GM19239 (cell line): ENCODE measurements at places on chromosomes 12 and 14.

GRCh38 chr12:111074965-111075364, 154.6 kb upstream of the MYL2 start:
- no peak for DNase-seq

DNA sequence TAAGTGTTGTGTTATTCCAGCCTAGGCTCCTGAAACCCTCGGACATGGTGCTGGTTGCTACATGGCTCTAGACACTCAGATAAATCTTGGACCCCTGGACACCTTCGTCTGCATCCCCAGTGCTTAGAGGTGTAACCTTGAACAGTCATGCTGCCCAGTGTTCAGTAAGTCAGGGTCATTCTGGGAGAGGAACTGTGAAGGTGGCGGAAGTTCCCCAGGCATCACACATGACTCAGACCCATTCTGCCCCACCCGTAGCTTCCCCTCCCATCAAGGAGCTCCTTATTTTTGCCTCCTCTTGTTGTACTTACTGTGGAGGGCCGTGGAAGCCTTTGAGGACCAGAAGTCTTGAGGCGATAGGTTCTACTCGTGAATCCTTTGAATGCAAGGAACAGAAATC, 18.1 kb upstream of the SSPN start:
- DNase-seq: no peak

DNA sequence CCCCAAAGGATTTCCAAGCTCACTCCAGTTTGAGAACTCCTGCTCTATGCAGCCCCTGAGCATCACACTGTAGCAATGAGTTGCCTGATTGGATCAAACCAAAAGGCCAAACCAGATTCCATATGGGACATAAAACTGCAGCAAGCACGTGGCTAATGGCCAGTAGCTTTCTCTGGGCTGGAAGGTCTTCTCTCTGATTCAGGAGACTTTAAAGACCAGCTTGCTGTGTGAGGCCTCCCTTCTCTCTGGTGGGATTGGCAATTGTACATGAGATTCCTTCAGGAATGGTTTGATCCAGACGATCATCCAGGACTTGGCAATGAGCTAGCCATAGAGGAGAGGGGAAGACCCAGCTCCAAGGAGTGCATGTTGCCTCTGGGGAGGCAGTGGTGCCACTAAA, 50.2 kb downstream of the WSCD2 start:
- DNase-seq: no peak

DNA sequence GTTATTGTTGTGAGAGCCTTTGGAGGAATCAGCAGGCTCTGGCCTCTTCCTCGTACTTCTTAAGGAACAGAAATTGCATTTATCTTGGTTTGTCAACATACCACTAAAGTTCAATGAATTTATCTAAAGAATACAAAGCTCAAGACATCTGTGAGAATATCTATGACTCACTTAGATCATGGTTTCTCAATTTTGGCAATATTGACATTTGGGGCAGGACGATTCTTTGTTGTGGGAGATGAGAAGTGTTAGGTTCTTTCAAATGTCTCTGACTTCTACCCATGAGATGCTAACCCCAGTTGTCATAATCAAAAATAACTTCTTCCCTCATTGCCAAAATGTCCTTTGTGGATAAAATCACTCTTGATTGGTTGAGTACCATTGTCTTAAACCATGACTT, 1190.3 kb downstream of the GALC start:
- DNase-seq: no peak

DNA sequence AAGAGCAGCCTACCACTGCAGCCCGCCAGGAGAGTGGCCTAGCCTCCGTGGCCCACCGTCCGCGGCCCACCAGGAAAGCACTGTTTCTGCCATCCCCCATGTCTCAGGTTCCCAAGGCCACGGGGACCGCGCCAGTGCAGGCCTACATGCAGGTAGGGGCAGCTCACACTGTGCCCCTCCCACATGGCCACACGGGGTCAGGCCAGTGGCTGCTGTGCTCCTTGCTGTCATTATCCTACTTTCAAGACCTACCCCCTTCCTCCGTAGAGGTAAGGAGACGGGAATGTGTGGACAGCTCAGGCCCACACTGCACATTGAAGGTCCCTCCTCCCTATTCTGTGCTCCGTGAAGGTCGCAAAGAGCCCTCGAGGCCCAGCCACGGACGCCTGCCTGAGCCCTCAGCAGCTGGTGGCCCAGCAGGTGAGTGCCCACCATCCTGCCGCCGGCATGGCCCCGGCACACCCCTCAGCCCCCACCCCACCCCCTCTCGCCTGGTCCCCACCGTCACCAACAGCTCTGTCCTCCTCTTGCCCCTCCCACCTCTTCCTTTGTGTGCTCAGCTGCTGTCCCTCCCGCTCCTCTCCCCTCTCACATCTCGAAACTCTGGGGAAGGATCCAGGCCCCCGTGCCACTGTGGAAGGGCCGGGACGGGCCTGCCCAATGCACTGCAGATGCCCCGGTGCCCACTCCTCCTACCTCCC, 10.0 kb downstream of the DDX51 start:
- DNase-seq: no peak

DNA sequence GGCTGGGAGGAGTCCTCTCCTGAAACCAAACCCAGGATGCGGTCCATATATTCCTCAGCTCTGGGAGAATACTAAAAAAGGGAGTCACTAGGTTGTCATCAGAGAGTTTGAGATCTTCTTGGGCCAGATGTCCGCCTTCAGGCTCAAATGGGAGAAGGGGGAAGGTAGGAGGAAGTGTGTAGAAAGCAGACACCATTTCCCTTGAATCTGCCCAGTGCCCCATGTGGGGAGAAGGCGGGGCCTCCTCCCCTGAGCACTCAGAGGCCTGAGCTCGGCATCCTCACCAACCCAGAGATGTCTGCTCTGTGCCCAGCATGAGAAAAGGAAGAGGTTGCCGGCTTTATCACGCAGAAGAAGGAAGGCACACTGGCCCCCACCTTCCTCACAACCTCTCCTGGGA, 37.3 kb downstream of the LTBP2 start:
- DNase-seq: no peak

DNA sequence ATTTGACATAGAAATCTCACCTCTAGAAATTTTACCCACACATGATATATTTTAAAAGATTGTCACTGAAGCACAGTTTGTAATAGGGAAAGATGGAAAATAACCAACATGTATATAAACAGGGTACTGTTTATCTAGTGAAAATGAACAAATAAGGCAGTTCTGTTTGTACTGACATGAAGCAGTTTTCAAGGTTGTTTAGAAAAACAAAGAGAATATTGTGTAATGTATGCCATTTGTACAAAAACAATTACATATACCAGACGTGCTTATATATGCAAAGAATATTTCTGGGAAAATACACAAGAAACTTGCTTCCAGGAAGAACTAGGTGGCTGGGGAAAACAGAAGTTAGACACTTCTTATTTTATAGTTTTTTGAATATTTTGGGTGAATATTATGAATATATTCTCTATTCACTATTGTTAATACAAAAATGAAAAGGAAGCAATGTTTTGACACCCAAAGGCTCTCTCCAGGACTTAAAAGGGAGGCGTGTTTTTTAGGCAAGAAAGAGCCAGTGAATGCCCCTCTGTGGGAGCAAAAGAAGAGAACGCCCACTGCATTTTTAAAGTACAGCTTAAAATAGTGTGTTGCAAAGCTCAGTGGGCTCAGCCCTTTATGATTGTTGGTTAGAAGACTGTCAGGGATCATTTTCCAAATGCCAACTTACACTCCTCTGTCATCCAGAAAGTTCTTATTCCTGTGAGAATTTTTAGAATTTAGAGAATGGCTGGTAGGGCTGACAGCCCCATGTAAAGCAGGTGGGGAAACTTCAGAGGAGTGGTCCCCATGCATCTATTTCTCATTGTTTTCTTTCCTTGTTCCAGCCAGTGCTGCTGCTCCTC, 59.6 kb upstream of the FERMT2 start:
- DNase-seq: no peak

DNA sequence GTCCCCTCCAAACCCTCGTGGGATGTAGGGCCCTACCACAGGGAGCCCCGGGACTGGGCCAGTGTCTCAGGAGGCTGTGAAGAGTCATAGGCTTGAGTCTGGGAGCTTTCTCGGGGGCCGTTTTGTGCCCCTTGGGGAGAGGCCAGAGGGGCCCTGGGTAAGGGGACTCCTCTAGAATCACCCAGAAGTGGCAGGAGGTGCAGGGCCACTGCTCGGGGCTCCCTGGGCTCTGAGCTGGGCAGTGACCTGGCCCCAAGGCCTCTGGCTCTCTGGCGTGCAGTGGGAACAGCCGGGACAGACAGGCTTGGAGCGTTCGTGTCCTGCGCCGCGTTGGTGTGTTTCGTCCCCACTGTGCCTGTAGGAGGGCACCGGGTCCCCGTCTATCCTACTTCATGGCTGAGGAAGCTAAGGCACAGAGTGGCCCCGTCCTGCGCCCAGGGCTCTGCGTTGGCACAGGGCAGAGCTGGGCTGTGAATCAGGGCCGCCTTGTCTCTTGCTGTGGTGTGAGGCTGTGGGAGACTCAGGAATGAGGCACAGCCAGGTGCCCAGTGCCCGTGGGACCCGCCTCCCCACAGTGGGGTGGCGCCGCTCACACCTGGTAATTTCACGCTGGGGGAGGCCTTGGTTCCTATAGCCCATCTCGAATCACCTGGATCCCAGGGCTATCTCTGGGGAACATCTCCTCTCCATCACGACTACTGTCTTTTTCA, 23.8 kb upstream of the KIF26A start:
- DNase-seq: no peak

DNA sequence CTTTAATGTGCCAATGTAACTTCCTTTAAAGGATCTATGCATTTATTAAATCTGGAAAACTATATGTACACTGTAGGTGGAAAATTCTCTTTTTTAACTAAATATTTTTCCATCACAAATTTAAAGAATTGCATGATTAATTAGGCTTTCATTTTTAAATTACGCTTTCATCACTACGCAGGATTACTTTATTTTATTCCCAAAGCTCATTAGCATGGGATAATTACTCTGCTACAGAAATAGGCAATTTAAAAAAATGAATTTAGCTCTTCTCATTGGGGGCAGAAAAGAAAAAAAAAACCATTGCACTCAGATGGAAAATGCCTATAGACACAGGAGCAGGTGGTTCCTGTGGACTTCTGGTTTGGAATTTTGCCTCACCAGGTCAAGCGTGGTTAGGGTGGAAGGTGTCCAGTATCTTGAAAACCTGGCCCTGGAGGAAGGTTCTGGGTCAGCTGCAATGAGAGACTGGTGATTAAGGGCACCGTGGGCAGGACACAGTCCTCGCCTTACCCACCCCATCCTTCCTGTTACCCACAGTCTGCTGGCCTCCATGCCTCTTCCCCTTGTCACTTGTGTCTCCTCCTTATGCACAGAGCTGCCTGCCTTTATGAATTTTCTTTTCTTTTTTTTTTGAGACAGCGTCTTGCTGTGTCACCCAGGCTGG, 17.3 kb upstream of the RIN3 start:
- no peak for DNase-seq

- DNase-seq: peak; percentile 92
Observed at GRCh38 chr12:49828133-49829091, at the start of gene NCKAP5L. Gene NCKAP5L (minus strand): TSS chr12:49828413. CDS start chr12:49804044, 24,369 bp downstream.

DNA sequence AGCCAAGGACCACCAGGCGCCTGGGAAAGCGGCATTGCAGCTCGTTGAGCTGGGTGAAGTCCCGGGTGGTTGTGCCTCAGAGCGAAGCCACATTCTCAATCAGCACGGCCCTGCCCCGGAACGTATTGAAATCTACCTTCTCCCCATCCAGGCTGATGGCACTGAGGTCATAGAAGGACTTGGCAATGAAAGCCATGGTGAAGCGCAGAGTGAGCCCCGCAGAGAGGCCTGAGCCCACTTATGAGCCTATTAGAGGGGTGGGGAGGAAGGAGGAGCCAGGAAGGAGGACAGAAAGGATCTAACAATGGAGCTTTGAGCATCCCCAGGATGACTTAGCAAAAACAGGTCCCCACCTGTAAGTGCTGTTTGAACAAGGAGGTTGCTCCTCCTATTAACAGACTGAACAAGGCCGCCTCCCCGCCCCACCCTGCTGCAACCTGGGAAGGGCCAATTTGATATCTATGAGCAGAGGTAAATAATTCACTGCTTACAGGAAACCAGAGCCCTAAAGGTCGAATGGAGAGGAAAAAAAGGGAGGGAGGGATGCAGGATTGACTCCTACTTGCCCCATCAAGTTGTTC, at the start of gene GPX2:
TSS of gene GPX2 (minus strand) at position 215 of the 581 bp plus-strand sequence. CDS start at position 196, 19 bp downstream.
- DNase-seq: no peak

- DNase-seq: no peak
Observed at GRCh38 chr14:73746520-73747378, 32.6 kb upstream of the PNMA1 start.

DNA sequence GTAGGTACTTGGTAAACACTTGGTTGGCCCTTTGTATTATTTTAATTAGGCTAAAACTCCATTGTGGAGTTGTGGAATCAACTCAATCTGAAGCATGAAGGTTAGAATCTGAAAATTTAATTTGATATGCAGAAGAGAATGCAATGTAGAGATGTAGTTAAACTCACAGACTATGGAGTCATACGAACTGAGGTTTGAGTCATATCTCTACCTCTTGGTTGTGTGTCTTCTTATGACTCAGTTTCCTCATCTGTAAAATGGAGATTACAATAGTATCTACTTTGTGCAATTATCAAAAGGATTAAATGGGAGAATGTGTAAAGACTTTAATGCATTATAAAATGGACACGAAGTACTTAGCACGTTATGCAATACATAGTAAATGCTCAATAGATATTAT, 146.0 kb upstream of the IFNG-AS1 start:
- no peak for DNase-seq

DNA sequence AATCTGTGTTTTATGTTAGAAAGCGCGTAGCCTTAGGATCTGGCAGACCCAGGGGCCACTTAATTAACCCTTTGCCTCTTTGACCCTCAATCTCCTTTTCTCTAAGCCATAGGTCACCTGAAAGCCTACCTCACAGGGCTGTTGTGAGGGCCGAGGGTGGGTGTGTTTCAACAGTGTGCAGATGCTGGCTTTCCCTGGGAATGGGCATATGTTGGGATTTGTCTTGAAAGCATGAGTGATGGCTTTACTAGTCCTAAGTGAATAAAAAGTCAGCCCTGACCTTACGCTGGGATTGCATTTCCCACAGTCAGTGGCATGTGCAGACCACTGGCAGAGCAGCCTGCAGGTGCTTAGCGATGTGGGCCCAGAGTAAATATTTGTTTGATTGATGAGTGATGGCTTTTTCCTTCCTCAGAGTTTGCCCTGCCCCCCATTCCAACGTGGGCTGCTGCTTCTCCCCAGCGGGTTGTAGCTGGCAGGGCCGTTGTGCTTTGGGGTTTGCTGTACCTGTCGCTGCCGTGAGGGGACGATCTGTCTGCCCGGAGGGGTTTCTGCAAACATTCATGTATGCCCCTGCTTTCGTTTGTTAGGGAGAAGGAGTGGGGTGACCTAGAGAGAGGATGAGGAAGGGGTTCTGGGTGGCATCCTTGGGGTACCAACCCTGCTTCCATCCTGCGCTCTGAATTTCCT, 31.5 kb downstream of the MEG3 start:
- DNase-seq: no peak

- no peak for DNase-seq
Observed at GRCh38 chr12:11716794-11717518, 67.5 kb downstream of the ETV6 start.

GRCh38 chr12:124236625-124237031, 58.3 kb upstream of the RFLNA start:
- DNase-seq: no peak

GRCh38 chr12:99783421-99783820, 135.9 kb downstream of the GARIN6 start:
- no peak for DNase-seq

- no peak for DNase-seq
Observed at GRCh38 chr12:75888874-75889613, 142.5 kb downstream of the PHLDA1 start.
